Common myeloid progenitor, CD34-positive (primary cell): ENCODE measurements at places on chromosomes 1 and 21.

DNA sequence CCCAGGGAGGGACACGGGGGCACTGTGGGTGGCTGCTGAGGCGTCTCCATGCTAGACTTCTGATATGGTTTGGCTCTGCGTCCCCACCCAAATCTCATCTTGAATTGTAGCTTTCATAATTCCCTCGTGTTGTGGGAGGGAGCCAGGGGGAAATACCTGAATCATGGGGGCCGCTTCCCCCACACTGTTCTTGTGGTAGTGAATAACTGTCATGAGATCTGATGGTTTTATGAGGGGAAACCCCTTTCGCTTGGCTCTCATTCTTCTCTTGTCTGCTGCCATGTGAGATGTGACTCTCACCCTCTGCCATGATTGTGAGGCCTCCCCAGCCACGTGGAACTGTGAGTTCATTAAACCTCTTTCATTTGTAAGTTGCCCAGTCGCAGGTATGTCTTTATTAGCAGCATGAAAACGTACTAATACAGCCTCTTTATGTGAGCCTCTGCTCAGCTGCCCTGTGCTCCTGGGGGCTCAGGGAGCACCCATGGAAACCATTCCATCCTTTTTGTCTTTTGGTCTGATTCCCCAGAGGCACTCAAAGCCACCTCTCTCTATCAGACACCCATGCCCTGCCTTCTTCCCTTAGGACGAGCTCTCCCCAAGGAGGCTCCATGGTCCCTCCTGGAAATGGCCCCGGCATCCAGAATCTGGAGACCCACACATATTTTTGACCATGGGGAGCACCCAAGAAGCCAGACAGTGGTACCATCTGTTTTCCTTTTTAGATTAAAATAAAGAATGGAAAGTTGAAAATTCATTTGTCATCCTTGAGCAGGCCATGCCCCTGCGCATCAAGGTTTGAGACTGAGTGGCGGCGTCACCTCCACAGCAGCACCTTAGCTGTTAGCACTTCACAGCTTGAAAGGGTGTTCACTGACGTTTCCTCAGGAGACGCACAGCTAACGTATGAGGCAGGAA is 65.9 kb upstream of the FAM20B start:
- H3K27ac ChIP-seq = no peak overlapping the region
- no peaks in the 10 kb centered on the region for H3K4me1 ChIP-seq
- no peaks in the 10 kb centered on the region for H3K36me3 ChIP-seq
- DNase-seq = no peak
- H3K4me3 ChIP-seq = no peak overlapping the region

DNA sequence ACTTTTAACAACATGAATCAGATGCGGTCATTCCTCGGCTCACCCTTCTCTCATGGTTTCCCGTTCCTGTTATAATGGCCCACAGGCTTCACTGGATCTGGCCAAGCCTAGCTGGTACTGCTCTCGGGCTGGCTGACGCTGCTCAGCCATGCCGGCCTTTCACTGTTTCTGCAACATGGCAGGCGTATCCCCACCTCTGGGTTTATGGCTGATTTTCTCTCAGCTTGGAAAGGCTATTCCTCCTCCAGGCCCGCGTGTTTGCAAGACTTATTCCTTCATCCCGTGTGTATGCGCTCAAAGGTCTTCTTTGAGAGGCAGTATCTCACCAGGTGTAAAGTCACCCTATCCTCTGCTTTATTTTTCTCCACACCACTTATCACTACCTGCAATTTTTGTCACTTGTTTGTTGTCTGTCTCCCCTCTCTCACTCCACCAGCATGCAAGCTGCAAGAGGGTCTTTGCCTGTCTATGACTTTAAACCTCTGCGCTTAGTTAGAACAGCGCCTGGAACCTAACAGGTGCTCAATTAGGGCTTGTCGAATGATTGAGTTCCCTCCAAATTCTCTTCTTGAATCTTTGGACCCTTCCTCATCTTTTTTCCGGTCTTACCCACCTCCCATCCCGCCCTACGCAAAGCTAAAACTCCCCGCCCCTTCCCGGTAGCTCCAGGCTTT is 491 bp upstream of the RAP1A start:
- H3K27ac ChIP-seq = peak overlapping the region; percentile 64

- no peak for DNase-seq
- no peak overlapping the region for H3K4me3 ChIP-seq
- H3K27me3 ChIP-seq = no peaks in the 10 kb centered on the region
- H3K36me3 ChIP-seq = no peaks in the 10 kb centered on the region
- H3K4me1 ChIP-seq = peaks cover 13% of the 10 kb centered on the region
- H3K27ac ChIP-seq = no peak overlapping the region
These were observed 23.9 kb upstream of the KIAA0040 start for GRCh38 chr1:175216444-175216843.

- H3K27me3 ChIP-seq = no peaks in the 10 kb centered on the region
- H3K27ac ChIP-seq = no peak overlapping the region
- no peak for DNase-seq
- no peak overlapping the region for H3K4me3 ChIP-seq
- H3K36me3 ChIP-seq = no peaks in the 10 kb centered on the region
These were observed 64.0 kb upstream of the DNAJC6 start for GRCh38 chr1:65245295-65245694.

DNA sequence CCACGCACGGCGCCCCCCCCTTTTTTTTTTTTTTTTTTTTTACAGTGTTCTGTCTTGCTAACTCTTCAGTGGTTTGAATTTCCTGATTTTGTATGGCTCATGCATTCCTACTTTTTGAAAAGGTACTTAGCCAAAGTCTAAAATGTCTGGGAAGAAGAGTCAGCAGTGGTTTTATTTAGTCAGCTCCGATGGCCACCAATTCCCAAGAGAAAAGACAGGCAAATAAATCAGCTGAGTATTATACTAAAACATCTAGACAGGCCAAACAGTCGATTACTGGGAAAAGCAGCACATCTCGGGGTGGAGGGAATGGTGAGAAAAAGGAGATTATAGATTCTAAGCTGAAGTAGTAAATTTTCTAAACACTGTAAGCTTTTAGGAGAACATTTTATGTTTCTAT is 192.5 kb upstream of the ZRANB2 start:
- no peak overlapping the region for H3K4me3 ChIP-seq
- H3K36me3 ChIP-seq = no peaks in the 10 kb centered on the region
- DNase-seq = no peak

GRCh38 chr1:104402178-104402577 is 652.5 kb downstream of the AMY1C start:
- no peak overlapping the region for H3K27ac ChIP-seq
- no peaks in the 10 kb centered on the region for H3K36me3 ChIP-seq
- H3K4me1 ChIP-seq = no peaks in the 10 kb centered on the region
- H3K4me3 ChIP-seq = no peak overlapping the region
